ENCODE measurements at places on chromosomes 4 and X. TPM values are rescaled to one million over a fixed set of nuclear protein-coding genes. Genes with fewer than 3 reads are reported as not detected.
A peak's percentile ranks its signal among the peaks of the same experiment; 100 is the strongest.

GRCh38 chr4:76194325-76194724, 19.3 kb downstream of the SCARB2 start:
- no peak overlapping the region for H3K27ac ChIP-seq
- H3K27me3 ChIP-seq, result no peaks in the 10 kb centered on the region
- H3K36me3 ChIP-seq, result no peaks in the 10 kb centered on the region

The AP1AR gene
- total RNA-seq, result 18.9 TPM

The CD38 gene
- total RNA-seq, result 0.15 TPM

The IGSF1 gene
- 0.08 TPM for total RNA-seq

GRCh38 chrX:153880440-153880815, 5.5 kb downstream of the L1CAM start:
- no peak overlapping the region for H3K4me3 ChIP-seq
- DNase-seq, result no peak

DNA sequence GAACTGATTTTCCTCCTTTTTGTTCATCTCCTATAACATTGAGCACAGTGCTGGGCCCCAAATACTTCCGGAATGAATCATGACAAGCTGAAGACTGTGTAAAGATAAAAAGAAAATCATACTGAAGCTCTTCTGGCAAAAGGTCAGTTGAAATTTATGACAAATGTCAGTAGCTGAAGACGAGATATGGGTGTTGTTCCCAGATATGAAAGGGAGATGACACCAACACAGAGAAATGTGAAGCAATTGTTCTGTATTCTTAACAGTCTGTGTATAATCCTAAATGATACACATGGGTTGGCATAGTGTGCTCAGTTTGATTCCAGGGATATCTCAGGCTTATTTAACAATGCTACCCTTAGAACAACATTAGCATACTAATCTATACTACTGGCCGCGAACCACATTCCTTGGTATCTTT, 170.5 kb upstream of the PITX2 start:
- H3K27me3 ChIP-seq, result no peaks in the 10 kb centered on the region
- no peaks in the 10 kb centered on the region for H3K36me3 ChIP-seq
- no peak overlapping the region for H3K27ac ChIP-seq
- no peaks in the 10 kb centered on the region for H3K4me1 ChIP-seq
- no peak overlapping the region for H3K4me3 ChIP-seq

DNA sequence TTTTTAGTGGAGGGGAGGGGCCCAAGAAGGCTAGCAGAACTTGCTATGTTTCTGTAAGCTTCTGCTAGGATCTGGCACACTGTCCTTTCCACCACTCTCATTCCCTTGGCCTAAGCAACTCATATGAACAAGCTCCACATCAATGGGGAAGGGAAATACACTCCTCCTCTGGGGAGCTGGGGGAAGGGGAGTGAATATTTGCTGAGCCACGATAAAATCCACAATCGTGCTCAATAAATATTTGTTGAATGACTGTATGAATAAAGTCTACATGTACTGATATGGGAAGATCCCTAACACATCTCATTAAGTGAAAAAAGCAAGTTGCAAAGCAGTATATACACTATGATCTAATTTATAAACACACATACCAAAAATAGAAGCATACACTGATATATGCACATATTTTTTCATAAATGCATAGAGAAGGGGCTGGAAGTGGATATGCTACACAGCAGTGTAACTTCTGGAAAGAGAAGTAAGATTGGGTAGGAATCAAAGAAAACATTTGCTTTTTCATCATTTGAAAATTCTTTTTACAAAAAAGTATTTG, 95.8 kb upstream of the EFHC2 start:
- H3K27me3 ChIP-seq, result no peaks in the 10 kb centered on the region
- no peak overlapping the region for H3K27ac ChIP-seq
- no peaks in the 10 kb centered on the region for H3K4me1 ChIP-seq
- H3K4me3 ChIP-seq, result no peak overlapping the region

- H3K27ac ChIP-seq, result no peak overlapping the region
- no peak overlapping the region for H3K4me3 ChIP-seq
- no peaks in the 10 kb centered on the region for H3K27me3 ChIP-seq
- no peaks in the 10 kb centered on the region for H3K4me1 ChIP-seq
- no peaks in the 10 kb centered on the region for H3K36me3 ChIP-seq
Observed at GRCh38 chrX:115892787-115893671, 277.5 kb upstream of the AGTR2 start.

The TENM3 gene
- 0.95 TPM for total RNA-seq

DNA sequence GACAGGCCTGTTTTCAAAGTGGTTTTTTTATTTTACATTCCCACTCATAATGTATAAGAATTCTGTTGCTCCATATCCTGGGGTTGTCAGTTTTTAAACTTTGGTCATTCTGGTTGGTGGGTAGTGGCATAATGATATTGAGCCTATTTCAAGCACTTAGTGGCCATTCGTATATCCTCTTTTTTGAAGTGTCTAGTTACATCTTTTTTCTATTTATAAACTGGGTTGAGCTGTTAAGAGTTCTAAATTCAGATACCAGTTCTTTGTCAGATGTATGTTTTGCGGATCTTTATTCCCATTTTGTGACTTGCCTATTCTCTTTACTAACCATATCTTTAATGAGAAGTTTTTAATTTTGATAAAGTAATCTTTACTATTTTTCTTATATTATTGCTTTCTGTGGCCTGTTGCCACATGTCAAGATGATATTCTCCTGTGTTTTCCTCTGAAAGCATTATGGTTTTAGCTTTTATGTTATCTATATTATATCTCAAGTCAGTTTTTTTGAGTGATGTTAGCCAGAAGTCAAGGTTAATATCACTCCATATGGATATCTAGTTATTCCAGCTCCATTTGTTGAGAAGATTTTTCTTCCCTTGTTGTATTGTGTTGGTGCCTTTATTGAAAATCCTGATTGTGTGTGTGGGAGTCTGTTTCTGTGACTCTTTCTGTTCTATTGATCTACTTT, 110.9 kb downstream of the FHIP1A start:
- H3K27ac ChIP-seq, result no peak overlapping the region
- no peak for DNase-seq
- no peak overlapping the region for H3K4me3 ChIP-seq
- H3K36me3 ChIP-seq, result no peaks in the 10 kb centered on the region
- H3K4me1 ChIP-seq, result no peaks in the 10 kb centered on the region
- no peaks in the 10 kb centered on the region for H3K27me3 ChIP-seq

DNA sequence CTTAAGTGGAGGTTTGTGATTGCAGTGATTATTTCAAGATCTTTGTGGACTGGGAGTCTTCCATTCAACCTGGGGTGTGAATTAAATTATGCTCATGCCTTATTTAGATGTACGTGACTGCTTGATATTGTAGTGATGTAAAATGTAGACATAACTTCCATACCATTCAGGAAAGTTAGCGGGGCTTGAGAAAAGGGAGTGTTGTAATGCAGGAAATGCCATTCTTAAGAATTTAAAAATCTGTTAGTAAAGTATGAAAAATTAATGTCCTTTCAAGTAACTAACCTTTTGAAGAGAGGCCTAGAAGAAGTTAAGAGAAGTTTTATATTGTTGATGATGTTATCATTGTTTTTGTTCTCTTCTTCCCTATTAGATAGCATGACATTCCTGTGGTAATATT, 318.2 kb downstream of the CCSER1 start:
- DNase-seq, result no peak
- no peak overlapping the region for H3K4me3 ChIP-seq
- no peak overlapping the region for H3K27ac ChIP-seq
- H3K27me3 ChIP-seq, result no peaks in the 10 kb centered on the region

DNA sequence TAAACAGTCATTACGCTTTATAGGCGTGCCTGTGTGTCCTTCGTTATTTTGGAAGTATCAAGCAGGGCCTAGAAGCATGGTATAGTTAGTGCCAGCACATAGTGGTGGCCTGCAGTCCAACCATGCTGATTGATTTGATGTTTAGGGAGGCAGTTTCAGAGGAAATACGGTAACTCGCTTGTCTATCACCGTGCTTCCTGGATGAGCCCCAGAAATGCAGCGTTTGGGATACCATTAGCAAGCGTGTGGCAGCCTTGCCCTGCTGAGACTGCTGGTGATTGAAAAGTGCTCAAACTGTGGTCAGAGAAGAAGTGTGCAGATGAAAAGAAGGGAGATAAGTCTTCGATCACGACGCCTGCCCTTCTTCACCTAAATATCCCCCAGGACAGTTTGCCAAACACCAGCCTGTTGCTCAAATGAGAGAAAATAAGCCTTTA, 158.4 kb downstream of the CHIC2 start:
- no peaks in the 10 kb centered on the region for H3K4me1 ChIP-seq
- no peak overlapping the region for H3K27ac ChIP-seq

DNA sequence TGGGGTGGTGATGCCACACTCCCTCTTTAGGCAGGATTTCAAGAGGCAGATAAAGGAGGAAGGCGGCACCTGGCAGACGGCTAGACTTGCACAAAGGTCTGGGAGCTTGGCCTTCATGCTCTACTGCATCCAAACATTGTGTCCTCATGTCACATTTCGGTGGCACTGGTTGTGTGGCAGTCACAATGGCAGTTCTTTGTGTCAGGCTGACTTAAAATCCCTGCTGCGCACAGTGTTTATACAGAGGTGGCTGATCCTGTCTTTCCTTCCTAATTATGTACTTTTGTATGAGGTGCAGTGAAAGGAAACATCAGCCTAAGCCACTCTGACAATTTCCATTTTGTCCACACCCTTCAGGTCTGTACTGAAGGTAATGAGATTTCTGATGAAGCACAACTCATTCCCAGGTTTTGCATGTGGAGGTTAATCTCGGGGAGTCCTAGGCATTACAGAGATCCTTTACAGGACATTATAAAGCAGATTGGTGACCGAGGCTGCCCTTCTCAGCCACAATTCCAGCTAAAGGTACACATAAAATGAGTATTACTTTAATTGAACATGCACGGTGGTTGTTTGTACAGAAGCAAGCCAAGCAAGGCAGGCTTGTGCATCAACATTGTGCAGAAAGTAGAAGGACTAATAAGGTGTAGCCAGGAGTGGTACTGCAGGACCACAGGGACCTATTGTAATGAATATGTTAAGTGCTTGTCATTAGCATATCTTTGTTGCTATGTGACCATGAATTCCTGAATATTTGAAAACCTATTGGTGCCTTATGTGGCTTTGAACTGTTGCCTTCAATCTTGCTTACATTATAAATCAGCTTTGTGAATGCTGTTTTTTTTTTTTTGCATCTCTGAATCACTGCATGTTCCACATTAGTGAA, 147.6 kb downstream of the STK32B start:
- H3K27me3 ChIP-seq, result no peaks in the 10 kb centered on the region
- no peaks in the 10 kb centered on the region for H3K36me3 ChIP-seq
- no peak for DNase-seq
- H3K27ac ChIP-seq, result no peak overlapping the region
- no peaks in the 10 kb centered on the region for H3K4me1 ChIP-seq
- no peak overlapping the region for H3K4me3 ChIP-seq

GRCh38 chr4:121898150-121898549, 27.9 kb upstream of the BBS7 start:
- no peaks in the 10 kb centered on the region for H3K4me1 ChIP-seq
- no peaks in the 10 kb centered on the region for H3K27me3 ChIP-seq
- H3K4me3 ChIP-seq, result no peak overlapping the region
- H3K36me3 ChIP-seq, result no peaks in the 10 kb centered on the region

DNA sequence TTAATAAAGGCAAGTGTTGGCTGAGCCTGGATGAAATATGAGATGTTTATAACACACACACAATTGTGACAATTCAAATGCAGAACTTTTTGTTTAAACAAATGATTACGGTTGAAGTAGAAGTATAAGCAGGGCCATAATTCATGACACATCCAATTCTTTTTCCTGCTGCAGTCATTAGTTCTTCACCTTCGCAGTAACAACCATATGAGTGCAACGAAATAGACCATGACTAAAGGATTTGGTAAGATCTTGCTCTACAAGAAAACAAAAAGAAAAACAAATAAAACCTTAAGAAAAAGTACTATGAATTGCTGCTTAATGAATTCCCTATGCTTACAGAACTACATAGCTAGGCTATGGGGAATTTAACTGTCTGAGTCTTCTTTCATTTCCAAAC, 13.9 kb upstream of the BMPR1B start:
- H3K4me1 ChIP-seq, result no peaks in the 10 kb centered on the region
- no peaks in the 10 kb centered on the region for H3K27me3 ChIP-seq
- no peak for DNase-seq
- H3K27ac ChIP-seq, result no peak overlapping the region
- H3K4me3 ChIP-seq, result no peak overlapping the region
- H3K36me3 ChIP-seq, result no peaks in the 10 kb centered on the region

DNA sequence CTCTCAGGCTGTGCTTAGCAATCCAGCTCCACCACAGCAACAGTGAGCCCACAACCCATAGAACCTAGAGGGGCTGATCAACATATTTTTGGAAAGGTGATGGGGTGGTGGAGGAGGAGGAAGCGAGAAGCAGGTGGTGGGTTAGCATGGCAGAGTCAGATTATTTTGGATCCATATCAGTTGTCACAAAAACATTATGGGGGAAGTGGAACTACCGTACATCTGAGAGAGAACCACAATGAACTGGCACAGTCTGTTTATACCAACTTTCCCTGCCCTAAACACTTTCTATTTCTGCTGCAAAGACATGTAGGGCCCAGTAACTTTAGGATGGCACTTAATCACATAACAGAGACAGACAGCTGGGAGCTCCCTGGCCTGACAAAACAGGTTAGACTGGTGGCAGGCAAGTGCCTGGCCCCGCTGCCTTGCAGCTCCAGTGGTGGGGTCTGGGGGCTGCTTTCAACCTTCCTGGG, 4.3 kb downstream of the SLC9A7 start:
- no peak for DNase-seq
- H3K36me3 ChIP-seq, result no peaks in the 10 kb centered on the region
- H3K4me1 ChIP-seq, result peaks cover 8% of the 10 kb centered on the region
- peak overlapping the region; percentile 23 for H3K27ac ChIP-seq
- no peak overlapping the region for H3K4me3 ChIP-seq
- H3K27me3 ChIP-seq, result no peaks in the 10 kb centered on the region

The TBC1D8B gene
- total RNA-seq, result 8.9 TPM

GRCh38 chrX:24285082-24285481, 28.8 kb downstream of the SUPT20HL2 start:
- no peaks in the 10 kb centered on the region for H3K4me1 ChIP-seq
- H3K27me3 ChIP-seq, result no peaks in the 10 kb centered on the region
- no peak overlapping the region for H3K4me3 ChIP-seq
- DNase-seq, result no peak

The DCX gene
- total RNA-seq, result 0.13 TPM

- no peaks in the 10 kb centered on the region for H3K36me3 ChIP-seq
- DNase-seq, result no peak
Observed at GRCh38 chr4:98204236-98204553, 57.0 kb upstream of the RAP1GDS1 start.

The GALNTL6 gene
- total RNA-seq, result not detected

- no peaks in the 10 kb centered on the region for H3K4me1 ChIP-seq
- no peak overlapping the region for H3K27ac ChIP-seq
- no peaks in the 10 kb centered on the region for H3K27me3 ChIP-seq
- no peak overlapping the region for H3K4me3 ChIP-seq
- no peak for DNase-seq
- H3K36me3 ChIP-seq, result no peaks in the 10 kb centered on the region
Observed at GRCh38 chr4:124464836-124465235, 247.7 kb downstream of the ANKRD50 start.

The CXCL3 gene
- total RNA-seq, result 0.23 TPM

DNA sequence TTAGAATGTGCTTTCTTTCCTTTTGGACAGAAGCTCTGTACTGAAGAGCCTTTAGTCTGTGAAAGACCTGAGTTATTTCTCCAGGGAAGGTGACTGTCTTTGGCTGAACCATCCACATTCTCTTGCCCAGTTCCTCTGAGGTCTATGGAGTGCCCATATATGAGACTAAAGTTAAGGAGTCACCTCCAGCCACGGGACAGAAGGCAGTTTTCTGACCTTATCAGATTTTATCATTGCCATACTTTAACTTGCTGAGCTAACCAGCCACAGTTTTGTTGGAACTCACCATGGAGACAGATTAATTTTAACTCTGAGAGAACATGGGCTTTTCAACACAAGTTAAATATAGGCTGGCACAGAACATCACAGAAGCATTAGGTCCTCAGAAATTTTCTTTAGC, 26.3 kb downstream of the IL1RAPL1 start:
- H3K27ac ChIP-seq, result no peak overlapping the region
- no peaks in the 10 kb centered on the region for H3K4me1 ChIP-seq
- no peaks in the 10 kb centered on the region for H3K36me3 ChIP-seq
- H3K4me3 ChIP-seq, result no peak overlapping the region

Data from Panc1 (cell line).